ENCODE measurements at places on chromosomes 12 and 14. TPM values are rescaled to one million over a fixed set of nuclear protein-coding genes. Genes with fewer than 3 reads are reported as not detected.

C12orf50 gene
- not detected for total RNA-seq

DNA sequence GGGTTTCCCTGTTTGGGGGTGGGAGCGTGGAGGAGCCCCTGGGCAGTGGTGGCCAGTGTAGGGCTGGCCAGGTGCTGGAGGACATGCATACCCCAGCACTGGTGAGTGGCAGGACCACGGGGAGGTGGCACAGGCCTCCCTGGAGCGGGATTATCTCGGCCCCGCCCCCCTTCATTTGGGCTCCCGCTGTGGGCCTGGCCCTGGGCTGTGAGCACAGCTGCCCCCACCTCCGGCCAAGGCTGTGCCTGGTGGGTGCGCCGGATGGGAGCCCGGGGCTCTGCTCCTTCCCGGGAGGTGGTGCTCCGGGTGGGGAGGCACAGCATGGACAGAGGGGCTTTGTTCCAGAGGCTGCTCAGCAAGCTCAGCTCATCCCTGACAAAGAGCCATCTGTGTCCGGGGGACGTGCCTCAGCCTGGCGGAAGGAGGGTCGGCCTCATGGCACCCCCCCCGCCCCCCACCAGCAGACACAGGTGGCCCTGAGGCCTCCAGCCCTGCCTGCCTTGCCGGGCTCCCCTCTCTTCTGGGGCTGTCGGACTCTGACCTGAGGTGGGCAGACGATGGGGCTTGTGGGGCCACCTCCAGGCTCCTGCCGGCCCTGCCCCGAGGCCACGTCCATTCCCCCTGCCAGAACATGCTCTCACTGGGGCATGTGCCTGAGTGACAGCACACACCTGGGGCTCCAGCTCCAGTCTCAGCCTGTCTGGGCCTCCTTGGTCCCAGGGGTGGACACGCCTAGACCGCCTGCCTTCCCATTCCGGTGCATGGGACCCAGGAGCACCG is 8.4 kb downstream of the TEDC1 start:
- DNase-seq = no peak

- no peak for DNase-seq
These were observed 89.9 kb downstream of the BORCS5 start for GRCh38 chr12:12446786-12447185.

DNA sequence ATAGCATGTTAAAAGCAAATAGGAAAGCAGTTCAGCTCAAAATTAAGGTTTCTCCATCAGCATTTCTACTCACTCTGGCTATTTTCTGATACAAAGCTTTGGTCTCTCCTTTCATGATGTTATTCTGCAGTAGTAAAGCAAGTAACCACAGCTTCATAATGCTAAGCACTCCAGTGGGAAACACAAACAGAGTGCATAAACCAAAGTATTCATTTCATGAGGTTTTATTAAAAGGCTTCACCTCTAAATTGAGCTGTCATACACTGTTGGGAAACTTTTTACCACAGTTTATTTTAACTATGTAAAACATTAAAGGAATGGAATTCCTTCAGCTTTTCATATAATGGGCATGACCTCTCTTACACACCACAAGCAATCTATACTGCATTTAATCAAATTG is 157.9 kb upstream of the LMO3 start:
- no peak for DNase-seq

- no peak for DNase-seq
These were observed 16.5 kb upstream of the YY1 start for GRCh38 chr14:100222224-100223093.

GRCh38 chr12:81692008-81692407 is 67.1 kb downstream of the PPFIA2 start:
- DNase-seq = no peak

DNA sequence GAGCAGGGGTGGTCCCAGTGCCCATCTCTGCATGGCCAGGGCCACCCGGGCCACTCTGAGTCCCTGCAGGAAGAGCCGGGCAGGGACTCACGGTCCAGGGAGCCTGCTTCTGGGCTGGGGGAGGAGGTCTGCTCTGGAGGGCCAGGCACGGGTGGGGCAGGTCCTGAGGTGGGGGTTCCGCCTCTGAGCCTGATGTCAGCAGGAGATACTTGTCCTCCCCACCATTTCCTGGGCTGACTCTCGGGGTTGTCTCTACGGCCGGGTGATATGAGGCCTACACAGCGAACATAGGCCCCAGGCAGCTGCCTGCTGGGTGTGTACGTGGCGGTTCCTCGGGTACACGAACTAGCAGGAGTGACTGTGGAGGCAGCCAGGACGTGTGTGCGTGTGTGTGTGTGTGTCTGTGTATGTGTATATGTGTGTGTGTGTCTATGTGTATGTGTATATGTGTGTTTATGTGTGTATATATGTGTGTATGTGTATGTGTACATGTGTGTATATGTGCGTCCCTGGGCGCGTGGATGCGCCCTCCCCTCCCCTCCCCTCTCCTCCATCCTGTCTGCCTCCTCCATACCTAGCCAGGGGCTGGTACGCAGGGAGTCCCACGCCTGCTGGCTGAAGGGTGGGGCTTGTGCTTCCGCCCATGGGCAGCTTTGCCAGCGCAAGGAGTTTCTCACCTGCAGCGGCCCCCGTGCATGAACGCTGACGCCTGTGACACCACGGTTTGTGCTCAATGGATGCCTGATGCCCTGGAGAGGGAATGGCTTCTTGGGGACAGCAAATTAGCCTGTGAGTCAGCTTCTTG is 30.4 kb upstream of the TRAF3 start:
- no peak for DNase-seq
